Activated CD4-positive, alpha-beta T cell treated with anti-CD3 and anti-CD28 coated beads, Interleukin-10, Interleukin-2, amounts not matched to agents 100 ng/mL and 50 ng/mL, durations not matched to agents 16 hours and 8 hours (primary cell): ENCODE measurements at places on chromosomes 1 and 21.

GRCh38 chr1:56229186-56229585, 350.2 kb downstream of the PLPP3 start:
- DNase-seq = no peak

- no peak for DNase-seq
Observed at GRCh38 chr1:93415296-93415695, 32.6 kb upstream of the FNBP1L start.

GRCh38 chr1:64312431-64312830, 109.0 kb downstream of the UBE2U start:
- DNase-seq = no peak

DNA sequence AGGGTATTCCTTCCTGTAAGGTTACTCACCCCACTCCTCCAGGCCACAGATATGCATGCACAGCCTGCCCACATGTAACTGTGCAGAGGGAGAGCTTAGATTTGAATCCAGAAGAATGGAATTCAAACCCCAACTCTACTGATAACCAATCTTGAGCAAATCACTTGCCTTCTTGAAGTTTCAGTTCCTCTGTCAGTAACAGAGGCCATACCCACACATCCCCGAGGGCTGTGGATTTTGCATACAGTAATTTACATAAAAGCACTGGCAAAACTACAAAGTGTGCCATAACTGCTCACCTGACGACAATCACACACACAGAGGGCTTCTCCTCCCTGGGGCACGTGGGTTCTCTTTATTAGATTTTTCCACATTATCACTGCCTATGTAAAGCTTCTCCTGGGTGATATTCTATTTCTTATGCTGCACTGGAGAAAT, 18.6 kb downstream of the CD247 start:
- DNase-seq = peak; percentile 54

DNA sequence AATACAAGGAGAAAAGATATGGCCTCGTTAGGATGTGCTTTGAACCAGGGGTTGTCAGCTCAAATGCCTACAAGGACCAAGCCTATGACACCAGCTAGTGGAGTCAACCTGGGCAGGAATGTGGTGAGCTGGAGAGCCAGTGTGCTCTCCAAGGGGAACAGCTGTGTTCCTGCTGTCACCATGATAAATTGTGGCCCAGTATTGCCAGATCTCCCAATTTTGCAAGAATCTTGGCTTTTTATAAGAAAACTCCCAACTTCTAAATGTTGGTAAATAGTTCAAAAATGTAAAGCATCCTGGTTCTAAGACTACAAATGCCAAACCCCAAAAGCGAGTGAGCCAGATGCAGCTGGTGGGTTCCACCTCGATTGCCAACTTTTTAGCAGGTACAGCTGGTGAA, 391.1 kb downstream of the PLPP3 start:
- DNase-seq = no peak

- no peak for DNase-seq
Observed at GRCh38 chr1:47469910-47470309, 32.1 kb downstream of the FOXD2 start.

DNA sequence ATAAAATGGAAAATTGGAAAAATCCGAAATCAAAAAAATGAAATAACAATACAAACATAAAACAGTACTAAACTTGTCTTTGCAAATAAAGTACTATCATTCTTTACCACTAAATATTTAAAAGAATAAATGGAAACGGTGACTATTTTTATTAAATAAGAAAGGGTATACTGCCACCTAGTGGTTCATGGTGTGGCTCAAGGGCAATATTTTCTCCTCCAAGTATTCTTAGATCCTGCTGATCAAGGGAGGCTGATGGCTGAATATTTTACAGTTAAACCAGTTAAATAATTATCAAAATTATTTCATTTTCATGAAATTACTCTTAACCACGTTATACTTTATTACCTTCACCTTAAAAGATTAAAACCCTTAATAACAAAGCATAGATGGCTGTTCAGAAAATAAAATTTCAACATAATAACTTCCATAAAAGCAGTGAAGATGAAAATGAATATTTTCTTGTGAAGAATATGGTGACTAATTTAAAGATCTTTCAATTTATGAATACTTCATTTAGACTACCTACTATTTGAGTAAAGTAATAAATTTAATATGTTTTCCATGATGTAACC, 1793.9 kb downstream of the NCAM2 start:
- peak; percentile 40 for DNase-seq

DNA sequence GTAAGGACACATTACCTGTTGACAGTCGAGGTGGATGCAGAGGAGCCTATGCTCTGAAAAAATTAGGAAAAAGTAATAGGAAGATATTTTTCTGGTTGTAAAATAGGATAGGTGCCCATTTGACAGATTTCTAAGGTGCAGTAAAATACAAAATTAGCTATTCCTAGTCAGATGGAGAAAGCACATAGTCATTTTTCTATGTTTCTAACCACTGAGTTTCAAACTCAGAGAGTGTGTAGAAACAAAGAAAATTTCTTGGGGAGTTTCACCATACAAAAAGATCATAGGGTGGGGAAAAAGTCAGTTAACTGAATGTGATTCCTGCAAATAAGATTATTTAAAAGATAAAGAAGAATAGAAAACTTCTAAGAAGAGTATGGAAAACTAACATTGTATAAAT, 666.9 kb downstream of the KCNT2 start:
- DNase-seq = no peak

DNA sequence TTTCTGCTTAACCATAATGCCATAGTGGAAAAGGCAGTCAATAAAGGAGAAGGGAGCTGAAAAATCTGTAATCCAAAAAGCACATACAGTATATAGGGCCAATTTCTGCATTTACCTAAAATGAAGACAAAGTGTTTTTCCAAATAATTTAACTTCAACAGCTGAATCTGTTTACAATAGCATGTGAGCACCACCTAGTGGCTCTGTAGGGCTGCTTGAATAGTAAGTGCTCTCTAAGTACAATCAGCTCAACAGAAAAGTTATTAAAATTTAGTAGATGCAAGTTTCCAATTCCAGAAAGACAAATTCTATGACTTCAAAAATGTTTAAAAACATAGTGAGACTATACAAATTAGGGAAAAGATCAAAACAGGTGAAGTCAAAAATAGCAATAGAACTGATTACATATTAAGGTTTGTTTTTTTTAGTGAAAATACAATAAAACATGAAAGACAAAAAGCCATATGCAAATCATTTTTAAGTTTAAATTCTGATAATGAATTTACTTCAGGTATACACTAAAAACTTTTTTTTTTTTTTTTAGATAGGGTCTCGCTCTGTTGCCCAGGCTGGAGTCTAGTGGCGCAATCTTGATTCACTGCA, 220.0 kb downstream of the SETD4 start:
- peak; percentile 63 for DNase-seq

DNA sequence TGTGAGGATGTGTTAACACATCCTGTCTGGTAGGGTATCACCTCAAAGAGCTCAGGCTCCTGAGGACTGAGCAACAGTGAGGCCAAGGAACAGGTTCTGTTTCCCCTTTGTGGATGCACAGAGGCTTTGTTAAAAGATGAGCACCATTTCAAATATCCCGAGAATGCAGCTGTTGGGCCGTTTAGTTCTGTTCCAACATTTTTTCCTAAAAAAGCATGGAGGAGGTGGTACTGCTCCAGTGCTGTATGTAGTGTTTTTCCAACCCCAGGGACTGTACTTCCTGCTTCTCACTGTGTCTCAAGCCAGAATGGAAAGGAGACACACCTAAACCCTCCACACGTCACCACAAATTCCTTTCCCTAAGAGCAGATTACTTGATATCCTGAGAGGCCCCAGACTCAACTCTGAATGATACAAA, 53.8 kb upstream of the BCL10 start:
- DNase-seq = no peak

DNA sequence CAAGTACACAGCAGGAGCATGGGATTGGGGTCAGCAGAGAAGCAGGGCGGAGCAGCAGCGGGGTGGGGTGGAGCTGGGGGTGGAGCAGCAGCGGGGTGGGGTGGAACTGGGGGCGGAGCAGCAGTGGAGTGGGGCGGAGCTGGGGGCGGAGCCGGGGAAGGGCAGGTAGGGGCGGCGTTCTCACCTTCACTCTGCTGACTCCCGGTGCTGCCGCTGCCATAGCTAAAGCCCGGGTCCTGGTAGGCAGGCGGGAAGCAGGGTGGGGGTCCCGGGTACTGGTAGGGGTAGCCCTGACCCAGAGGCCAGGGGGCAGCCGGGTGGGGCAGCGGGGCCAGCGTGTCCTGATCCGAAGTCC, 6.7 kb downstream of the TAS1R3 start:
- DNase-seq = peak; percentile 35

DNA sequence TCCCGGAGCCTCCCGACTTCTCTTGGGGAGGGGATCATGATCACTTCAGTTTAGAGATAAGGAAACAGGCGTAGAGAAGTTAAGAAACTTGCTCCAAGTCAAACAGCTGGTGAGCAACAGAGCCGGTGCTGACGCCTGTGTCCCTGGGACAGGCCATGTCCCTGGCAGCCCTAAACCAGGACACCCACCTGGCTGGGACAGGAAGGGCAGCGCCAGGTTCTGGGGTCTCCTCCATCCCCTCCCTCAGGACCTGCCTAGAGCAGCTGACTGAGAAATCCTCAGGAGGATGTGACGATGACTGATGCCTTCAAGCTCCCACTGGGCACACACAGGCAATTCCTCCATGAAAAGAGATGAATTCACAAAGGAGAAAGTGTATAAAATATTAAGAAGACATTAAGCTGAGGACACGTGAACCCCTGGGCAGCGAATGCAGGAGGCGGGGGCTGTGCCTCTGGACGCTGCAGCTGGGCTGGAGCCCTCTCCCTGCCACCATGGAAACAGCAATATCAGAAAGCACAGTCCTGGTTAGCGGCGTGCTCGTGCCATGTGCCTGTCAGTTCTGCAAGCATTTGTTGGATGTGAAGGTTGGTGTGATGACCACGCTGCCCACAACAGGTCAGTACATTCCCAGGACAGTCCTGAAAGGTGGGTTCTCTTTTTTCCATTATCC, 40.1 kb upstream of the C1orf174 start:
- no peak for DNase-seq

GRCh38 chr1:238951809-238952208, 434.6 kb upstream of the CHRM3 start:
- peak; percentile 1 for DNase-seq

DNA sequence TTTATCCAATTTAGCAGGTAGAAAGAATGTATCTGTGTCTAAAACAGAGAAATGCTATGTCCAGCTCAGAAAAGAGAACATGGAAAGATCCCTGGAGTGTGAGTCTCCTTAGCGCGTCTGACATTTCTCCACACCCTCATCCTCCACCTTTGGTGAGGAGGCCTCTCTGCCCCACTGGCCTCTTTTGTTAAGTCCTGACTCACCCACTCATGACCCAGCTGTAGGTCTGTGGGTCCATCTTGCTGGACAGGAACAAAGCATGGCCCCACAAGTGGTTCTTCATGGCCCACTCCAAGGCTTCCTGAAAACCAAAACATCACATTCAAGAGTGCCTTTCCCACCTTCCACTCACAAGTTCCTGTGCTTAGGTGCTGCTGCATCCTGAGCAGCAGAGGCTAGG, 15.8 kb downstream of the SEC16B start:
- no peak for DNase-seq

DNA sequence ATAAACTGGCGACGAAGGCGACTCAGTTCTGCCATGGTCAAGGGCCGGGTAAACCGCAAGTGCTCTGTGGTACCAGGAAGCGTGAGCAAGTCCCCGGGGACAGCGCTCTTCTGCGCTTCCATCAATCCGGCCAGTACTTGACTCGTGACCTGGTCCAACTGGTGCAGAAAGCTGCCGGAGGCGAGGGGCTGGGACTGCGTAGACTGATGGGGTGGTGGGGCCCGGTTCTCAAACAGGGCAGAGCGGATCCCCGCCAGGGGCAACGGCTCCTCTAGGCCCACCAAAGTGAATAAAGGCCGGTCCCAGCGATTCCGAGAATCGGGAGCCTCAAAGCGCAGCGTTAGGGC, 852 bp downstream of the KTI12 start:
- peak; percentile 31 for DNase-seq

- no peak for DNase-seq
Observed at GRCh38 chr1:171788696-171789095, 7.2 kb downstream of the METTL13 start.

GRCh38 chr1:190328361-190328760, 149.3 kb downstream of the BRINP3 start:
- DNase-seq = no peak

- no peak for DNase-seq
Observed at GRCh38 chr21:45163413-45164123, 89.2 kb downstream of the ADARB1 start.

DNA sequence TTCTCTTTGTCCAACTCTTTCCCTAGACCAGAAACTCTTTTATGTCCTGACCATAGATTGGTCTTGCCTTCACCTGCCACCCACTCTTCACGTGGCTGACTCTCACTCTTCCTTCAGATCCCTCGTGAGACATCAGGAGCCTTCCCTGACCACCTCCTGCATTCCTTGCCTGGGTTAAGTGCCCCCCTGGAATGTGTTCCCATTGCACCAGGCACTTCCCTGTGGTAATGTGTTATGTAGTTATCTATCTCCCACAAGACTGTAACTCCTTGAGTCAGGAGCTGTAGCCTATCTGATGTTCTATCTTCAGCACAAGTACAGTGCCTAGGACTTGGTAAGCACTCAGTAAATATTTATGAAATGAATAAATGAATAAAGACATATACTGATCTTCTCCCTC, 111.2 kb upstream of the CTTNBP2NL start:
- DNase-seq = no peak

- DNase-seq = peak; percentile 49
Observed at GRCh38 chr1:231628207-231628876, 1.8 kb downstream of the DISC1 start.

GRCh38 chr1:156740237-156740740, 599 bp downstream of the MRPL24 start:
- DNase-seq = no peak

- no peak for DNase-seq
Observed at GRCh38 chr1:232142403-232143314, 487.3 kb downstream of the SIPA1L2 start.

- DNase-seq = no peak
Observed at GRCh38 chr1:184118046-184118445, 66.5 kb downstream of the TSEN15 start.

DNA sequence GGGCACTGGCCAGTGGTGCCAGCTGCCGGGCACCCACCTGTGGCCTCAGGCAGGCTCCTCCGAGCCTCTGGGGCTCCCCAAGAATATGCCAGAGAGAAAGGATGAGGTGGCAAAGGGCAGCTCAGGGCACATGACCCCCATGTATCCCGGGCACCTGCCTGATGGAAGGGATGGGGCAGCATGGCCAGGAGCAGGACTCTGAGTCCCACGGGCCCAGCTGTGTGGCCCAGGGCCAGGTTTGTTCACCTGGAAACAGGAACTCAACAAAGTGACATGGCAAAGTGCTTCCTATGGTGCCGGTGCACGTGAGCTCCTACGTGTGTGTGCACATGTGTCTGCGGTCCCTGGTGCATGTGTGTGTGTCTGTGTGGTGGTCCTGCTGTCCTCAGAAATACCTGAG, 9.5 kb upstream of the GPR153 start:
- no peak for DNase-seq

GRCh38 chr1:117710710-117711109, 104.9 kb downstream of the TENT5C start:
- no peak for DNase-seq
